Left cardiac atrium (tissue), 4 donors: ENCODE measurements at places on chromosomes 16 and 17. TPM values are rescaled to one million over a fixed set of nuclear protein-coding genes. Genes with fewer than 3 reads are reported as not detected.

The TBC1D3G gene
- total RNA-seq: not detected

The CD79B gene
- total RNA-seq: 4.8 TPM

The FHOD1 gene
- 25.8 TPM for total RNA-seq

The EFCAB3 gene
- total RNA-seq: not detected

The ALDH3A1 gene
- 0.21 TPM for total RNA-seq

The TLCD2 gene
- total RNA-seq: 6.0 TPM

The WNT9B gene
- 0.53 TPM for total RNA-seq

The NKD1 gene
- total RNA-seq: 1.0 TPM

The PIGL gene
- 9.7 TPM for total RNA-seq

The TPSAB1 gene
- total RNA-seq: 2.1 TPM

The RCVRN gene
- 0.47 TPM for total RNA-seq

The IRF8 gene
- total RNA-seq: 15.6 TPM
